Fibroblast of skin of abdomen (primary cell): ENCODE measurements at places on chromosomes 3 and 15.

DNA sequence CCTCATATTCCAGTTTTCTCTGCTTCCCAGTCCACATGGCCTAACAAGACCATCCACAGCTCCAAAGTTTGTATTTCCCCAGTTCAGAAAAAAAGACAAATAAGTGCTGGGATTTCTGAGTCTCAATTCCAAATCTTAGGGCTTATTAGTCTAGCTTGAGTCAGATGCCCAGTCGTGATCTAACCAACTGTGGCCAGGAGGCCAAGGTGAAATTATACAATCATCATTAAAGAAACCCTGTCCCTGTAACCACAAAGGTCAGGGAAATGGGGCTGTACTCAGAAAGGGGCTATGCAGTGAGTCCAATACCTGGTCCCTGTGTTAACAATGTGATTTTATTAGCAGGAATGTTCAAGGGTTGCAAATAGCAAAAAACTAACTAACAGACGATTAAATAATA is 40.5 kb upstream of the MITF start:
- DNase-seq: no peak

GRCh38 chr15:68481321-68481720 is 49.4 kb upstream of the ITGA11 start:
- DNase-seq: no peak

- no peak for DNase-seq
These were observed 156.0 kb upstream of the SOX2 start for GRCh38 chr3:181555681-181556080.

DNA sequence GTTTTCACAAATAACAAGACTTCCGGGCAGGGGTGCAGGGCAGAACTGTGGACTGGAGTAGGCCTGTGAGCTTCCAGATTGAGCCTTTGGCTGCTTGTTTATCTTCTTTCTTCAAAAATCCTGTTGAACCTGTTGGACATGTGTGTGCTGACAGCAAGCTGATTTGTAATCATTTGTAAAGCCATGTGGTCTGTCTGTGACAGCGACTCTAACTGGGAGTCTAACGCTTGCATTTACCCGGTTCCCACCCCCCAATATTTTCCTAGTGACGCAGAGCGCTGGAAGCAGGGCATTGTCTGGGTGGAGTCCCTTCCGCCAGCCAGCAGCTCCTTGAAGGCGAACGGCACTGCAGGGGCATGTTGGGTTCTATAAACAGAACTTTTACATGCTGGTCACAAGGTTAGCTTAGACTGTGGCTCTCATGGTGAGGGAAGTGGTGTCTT is 85.7 kb upstream of the MYZAP start:
- peak; percentile 58 for DNase-seq

- peak; percentile 82 for DNase-seq
These were observed 49.7 kb upstream of the POMGNT2 start for GRCh38 chr3:43155464-43156121.

GRCh38 chr3:113094337-113095221 is 103.8 kb downstream of the GTPBP8 start:
- no peak for DNase-seq

GRCh38 chr3:122988508-122988907 is 39.1 kb downstream of the SEMA5B start:
- no peak for DNase-seq

DNA sequence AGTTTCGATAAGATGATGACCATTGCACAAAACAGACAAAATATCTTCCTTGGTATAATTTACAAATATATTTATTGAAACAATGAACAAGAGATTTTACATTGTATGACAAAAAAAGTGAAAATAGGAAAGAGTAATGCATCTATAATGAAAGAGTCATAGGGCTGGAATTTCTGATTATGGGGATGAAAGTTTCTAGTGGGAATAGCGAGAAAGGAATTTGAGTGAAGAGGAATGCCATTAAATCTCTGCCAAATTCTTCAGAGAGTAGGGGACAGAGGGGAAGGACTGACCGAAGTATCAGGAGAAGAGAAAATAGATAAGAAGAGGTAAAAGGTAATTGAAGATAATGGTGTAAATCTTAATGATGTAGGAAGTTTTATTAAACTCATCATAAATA is 125.4 kb downstream of the VGLL3 start:
- DNase-seq: peak; percentile 75

DNA sequence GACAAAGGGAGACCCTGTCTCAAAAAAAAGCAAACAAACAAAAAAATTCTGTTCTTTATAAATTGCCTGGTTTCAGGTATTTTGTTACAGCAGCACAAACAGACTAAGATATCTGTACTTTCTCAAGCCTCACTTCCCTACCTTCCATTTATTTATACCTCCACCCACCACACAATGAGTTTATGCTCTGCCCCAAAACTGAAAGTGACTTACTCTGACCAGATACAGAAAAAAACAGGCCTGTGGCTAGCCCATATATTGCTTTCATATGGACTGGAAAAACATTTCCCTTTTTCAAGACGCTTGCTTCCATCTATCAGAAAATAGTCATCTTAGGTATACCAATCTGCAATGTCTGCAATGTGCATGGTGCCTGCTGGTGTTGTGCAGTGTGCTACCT is 8.7 kb upstream of the GPD1L start:
- no peak for DNase-seq

GRCh38 chr15:96515371-96515770 is 184.9 kb downstream of the NR2F2 start:
- DNase-seq: no peak

- no peak for DNase-seq
These were observed 25.4 kb downstream of the SEMA6D start for GRCh38 chr15:47742742-47743141.

GRCh38 chr15:73959012-73959581 is 32.8 kb downstream of the LOXL1 start:
- DNase-seq: no peak

- peak; percentile 13 for DNase-seq
These were observed at the start of gene GASK1A for GRCh38 chr3:42979044-42979972. Gene GASK1A (plus strand): TSS chr3:42979311. CDS start chr3:42979643, 332 bp downstream.

- DNase-seq: no peak
These were observed 847.8 kb downstream of the SI start for GRCh38 chr3:164230385-164231094.

DNA sequence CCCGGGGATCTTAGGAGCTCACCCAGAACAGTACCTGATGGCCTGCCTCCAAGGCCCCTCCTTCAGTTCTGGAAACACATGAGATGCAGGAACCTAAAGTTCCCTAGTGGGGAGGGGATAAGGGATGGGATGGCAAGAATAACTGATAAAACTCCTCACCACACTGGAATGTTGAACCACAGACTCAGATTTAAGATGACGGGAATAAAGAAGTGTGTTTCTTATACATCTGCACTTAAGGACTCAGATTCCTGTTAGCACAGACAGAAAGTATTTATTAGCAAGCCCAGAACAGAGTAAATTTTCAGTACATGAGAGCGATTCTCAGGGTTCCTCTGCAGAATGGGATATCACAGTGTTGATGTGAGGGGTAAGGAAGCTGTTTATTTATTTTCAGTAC is 245.2 kb downstream of the TLE3 start:
- DNase-seq: peak; percentile 90

GRCh38 chr3:80889535-80889934 is 871.9 kb downstream of the GBE1 start:
- no peak for DNase-seq

- peak; percentile 76 for DNase-seq
These were observed 103.0 kb downstream of the PGPEP1L start for GRCh38 chr15:98904544-98904943.

DNA sequence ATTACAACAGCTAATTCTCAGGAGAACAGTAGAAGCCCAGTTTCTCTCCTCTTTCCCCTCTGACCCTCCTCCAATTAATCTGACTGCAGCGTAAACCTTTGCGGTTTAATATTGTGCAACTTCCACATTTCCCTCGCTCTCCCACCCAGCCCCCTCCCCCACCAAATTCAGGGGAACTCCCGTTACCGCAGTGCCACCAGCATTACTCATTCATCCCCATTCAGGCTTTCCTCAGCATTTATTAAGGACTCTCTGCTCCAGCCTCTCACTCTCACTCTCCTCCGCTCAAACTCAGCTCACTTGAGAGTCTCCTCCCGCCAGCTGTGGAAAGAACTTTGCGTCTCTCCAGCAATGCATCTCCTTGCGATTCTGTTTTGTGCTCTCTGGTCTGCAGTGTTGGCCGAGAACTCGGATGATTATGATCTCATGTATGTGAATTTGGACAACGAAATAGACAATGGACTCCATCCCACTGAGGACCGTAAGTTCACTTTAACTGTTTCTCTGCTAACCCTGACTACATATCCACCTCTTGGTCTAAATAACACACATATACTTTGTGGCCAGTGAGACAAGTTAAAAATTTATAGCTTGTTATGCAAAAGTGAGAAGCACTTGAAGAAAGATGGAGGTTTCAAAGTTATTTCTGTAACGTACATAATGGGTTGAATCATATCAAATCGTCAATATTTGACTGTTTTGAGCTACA is at the start of gene PTX3:
PTX3 (plus strand) TSS at position 268 of the 709 bp plus-strand sequence; CDS start at position 352, 84 bp downstream.
- peak; percentile 93 for DNase-seq
